Stimulated activated CD8-positive, alpha-beta memory T cell treated with anti-CD3 and anti-CD28 coated beads, Interleukin-12 subunit alpha, Interleukin-12 subunit beta, amount 100 ng/mL, for 4 hours (primary cell): ENCODE measurements at places on chromosomes 6 and 20.

DNA sequence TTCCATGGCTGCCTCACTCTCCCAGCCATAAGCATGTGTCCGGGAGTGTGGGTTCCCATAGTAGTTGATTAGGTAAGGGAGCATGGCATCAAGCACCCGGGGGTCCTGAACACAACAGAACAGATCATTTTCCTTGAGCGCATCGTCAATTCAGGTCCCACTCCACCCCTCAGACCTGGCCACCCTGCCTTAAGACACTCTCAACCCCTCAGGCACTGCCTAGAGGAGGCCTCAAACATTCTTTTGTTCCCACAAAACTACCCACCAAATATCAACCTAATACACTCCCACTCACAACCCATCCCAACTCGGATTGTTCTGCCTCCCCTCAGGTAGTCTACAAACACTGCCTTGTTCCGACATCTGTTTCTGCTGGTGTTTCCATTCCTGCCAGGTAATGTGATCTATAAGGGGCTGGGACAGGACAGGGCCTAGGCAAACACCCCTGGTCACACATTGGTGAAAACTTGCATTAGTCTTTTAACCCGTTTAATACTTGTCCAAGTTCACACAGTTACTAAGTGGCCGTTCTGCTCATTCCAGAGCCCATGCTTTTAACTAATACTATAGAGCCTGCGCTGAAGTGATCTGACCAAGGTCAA, 1.4 kb downstream of the NFS1 start:
- no peak for DNase-seq

DNA sequence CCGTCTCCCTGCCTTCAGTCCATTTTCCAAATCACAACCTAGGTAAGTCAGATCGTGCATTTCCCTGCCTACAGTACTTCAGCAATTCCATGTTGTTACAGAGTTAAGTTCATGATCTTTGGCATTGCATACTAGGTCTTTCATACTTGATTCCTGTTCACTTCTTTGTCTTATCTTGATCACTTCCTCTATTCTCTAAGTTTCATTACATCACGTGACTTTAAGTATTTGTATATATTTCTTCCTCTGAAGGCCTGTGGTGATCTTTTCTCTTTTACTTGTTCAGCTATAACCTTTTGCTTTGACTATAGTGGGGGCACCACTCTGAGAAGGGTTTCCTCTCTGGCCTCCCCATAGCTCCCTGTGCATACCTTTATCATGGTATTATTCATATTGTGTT, 100.2 kb downstream of the TRMT11 start:
- no peak for DNase-seq

GRCh38 chr6:71107911-71108420, 151.1 kb upstream of the B3GAT2 start:
- DNase-seq, result no peak

DNA sequence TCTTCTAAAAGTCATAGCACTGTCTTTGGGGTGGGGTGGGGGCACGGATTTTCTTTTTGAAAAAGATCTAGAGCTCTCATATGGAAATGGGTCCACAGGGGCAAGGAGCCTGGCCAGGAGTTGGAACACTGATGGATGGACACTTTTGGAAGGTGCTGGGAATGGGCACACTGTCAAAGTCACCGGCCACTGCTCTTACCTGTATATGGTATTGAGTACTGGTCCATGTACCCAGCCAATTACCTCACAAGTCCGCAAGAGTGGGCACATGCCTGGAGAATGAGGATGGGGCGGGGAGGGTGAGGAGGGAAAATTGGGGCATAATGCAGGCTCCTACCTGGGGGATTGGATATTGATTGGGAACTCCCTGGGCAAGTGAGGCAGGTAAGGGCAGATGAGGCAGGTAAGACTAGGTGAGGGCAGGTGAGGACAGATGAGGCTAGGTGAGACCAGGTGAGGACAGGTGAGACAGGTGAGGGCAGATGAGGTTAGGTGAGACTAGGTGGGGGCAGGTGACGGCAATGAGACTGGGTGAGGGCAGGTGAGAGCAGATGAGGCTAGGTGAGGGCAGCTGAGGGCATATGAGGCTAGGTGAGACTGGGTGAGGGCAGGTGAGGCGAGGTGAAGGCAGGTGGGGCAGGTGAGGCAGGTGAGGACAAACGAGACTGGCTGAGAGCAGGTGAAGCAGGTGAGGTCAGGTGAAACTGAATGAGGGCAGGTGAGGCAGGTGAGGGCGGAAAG, 167.9 kb downstream of the NRN1 start:
- DNase-seq, result no peak

- DNase-seq, result no peak
Measured at GRCh38 chr6:90241229-90241880, 55.3 kb downstream of the BACH2 start.
